Activated CD4-positive, alpha-beta T cell treated with anti-CD3 and anti-CD28 coated beads, Interleukin-2, amount 10 ng/mL, durations not matched to agents 24 days and 14 days (primary cell): ENCODE measurements at places on chromosomes 2 and 18. TPM values are rescaled to one million over a fixed set of nuclear protein-coding genes. Genes with fewer than 3 reads are reported as not detected.
A peak's percentile ranks its signal among the peaks of the same experiment; 100 is the strongest.

Gene C1QL2
- not detected in 2 replicates for total RNA-seq

Gene KIF3C
- 6.2 and 6.7 TPM in 2 replicates for total RNA-seq

Gene CDK15
- total RNA-seq, result not detected in 2 replicates

DNA sequence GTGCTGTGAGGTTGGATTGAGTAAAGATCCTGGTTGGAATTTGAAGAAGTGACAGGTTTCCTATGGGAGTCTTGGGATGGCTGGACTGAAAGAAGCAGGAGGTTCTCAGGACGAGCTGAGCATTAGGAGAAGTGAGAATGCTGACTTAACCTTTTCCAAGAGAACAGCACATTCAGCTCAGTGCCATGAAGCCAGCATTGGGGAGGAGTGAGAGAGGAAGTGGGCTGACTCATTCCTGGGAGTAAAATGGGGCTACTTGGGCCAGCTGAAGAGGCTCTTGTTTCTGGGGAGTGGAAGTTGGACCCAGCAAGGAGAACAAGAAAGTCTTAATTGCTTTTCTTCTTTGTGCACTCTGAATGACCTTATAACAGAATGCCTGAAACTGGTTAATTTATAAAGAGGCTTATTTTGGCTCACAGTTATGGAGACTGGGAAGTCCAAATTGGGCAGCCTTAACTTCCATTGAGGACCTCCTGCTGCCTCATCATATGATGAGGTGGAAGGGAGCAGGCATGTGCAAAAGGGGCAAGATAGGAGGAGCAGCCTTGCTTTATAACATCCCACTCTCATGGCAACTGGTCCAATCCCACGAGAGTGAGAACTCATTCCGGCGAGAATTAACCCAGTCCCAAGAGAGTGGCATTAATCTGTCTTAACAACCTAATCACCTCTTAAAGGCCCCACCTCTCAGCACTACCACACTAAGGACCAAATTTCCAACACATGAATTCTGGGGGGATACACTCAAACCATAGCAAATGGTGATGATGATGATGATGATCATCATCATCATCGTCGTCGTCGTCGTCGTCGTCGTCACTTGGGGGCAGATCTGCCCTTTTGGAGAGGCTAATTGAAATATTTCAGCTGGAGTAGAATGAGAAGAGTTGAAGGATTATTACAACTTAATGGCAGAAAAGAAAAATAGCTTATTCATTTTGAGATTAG lies 26.1 kb downstream of the DGUOK start:
- no peak for DNase-seq

Gene ZC3H6
- total RNA-seq, result 4.9 and 6.2 TPM in 2 replicates

GRCh38 chr2:8455236-8456150 lies 226.4 kb upstream of the ID2 start:
- DNase-seq, result no peak

DNA sequence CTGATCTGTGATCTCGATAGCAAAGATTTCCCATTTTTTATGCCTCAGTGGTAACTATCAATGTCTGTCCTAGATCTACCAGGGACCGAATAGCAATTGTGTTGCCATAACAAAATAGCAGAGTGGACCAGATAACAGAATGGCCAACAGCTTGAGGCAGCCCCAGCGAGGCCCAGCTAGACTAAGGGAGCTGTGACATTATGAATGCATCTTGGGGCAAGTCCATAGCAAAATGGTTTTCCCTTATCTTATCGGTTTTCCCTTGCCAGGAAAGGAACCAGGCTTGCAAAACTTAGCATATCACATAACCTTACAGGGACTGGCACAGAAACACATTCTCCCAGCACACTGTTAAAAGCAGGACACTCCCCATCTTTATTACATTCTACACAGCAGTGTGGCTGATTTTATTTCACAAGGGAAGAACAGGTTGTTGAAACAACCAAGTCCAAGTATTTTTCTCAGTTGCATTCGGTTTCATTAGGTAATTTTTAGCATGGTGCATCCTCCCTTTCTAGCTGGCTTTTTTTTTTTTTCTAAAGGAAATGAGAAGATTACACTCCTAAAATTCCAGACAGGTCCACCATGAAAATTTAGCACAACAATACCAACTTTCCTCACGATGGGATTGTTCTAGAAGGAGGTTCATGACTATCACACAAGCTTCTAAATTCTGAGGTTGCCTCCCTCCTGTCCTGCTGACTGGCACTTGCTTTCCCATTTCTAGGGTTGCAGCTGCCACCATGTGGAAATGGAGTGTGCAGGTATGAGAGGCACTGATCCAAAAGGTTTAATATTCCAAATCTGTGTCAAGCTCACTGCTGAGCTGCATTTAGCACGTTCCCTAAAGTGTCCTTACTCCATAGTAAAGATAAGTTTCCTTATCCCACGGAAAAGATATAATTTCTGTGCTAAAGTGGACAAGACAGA lies 97.0 kb upstream of the SLC35G4 start:
- no peak for DNase-seq

Gene ANKRD62
- total RNA-seq, result not detected in 2 replicates

DNA sequence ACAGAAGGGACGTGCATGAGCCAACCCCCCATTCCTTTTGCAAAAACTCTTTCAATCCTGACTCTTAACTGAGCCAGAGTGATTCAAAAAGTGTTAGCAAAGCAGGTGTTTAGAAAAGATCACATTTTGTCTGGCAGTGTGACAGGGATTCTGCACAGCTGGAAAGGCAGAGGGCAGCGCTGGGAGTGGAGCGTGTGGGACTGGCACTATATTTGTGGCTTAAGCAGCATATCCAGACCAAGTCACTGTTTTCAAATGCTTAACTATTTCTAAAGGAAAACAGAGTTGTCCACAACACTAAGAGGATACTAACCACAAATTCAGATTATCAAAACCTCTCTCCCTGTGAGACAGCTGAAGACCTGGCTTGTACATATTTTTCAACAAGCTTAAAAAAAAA lies 19.0 kb downstream of the CABYR start:
- no peak for DNase-seq

GRCh38 chr18:23712445-23712844 lies 23.2 kb downstream of the LAMA3 start:
- DNase-seq, result peak; percentile 80

Gene KIF5C
- total RNA-seq, result 16.9 and 20.0 TPM in 2 replicates

GRCh38 chr2:176535467-176536113 lies 266.3 kb downstream of the MTX2 start:
- no peak for DNase-seq

Gene GKN2
- not detected in 2 replicates for total RNA-seq

Gene ADD2
- total RNA-seq, result 6.1 and 8.2 TPM in 2 replicates

GRCh38 chr18:26088487-26088886 lies 1.9 kb downstream of the SS18 start:
- DNase-seq, result no peak

- no peak for DNase-seq
These were observed 99.3 kb downstream of the SPOPL start for GRCh38 chr2:138600732-138601457.

GRCh38 chr2:8987410-8987809 lies 16.1 kb downstream of the MBOAT2 start:
- no peak for DNase-seq

Gene SLC19A3
- not detected in 2 replicates for total RNA-seq

Gene TDRD15
- total RNA-seq, result not detected in 2 replicates

DNA sequence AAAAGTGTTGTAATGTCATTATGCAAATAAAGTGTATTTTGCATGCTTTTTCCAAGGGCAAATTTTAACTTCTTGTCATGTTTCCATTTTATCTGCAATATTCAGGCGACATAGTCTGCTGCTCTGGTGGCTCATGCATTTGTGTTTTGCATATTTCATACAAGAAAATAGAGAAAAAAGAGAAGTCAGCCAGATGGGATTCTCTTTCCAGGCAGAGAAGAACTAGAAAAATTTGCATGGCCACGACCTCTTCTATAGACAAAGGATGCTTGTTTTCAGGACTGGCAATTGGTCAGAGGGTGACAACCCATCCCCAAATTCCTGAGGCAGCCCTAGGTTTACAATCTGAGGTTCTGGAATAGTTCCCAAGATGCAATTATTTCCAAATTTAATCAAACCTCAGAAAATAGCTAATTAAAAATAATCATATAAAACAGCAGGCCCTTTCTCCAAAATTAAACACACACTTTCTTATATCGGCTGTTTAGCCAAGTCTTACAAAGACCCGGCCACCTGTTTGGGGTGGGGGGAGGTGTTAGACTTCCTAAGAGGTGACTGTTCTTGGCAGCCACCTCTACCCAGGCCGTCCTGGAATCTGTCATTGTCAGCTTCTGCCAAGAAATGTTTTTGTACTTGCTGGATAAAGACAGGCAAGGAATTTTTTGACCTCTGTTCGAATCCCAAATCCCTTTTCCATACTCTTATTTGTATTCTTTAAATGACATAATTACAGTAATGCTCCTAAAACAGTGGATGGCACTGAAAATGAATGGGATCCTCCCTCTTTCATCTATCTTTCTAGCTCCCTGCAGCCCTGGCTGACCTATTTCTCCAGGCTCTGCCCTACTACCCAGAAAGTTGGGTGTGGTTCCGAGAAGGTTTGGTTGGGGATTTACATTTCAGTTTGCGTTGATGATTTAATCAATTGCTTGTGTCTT lies 20.8 kb upstream of the SOS1 start:
- DNase-seq, result peak; percentile 83

- no peak for DNase-seq
These were observed 38.6 kb downstream of the CYP1B1 start for GRCh38 chr2:38037325-38037724.

Gene SERPINB10
- not detected in 2 replicates for total RNA-seq

DNA sequence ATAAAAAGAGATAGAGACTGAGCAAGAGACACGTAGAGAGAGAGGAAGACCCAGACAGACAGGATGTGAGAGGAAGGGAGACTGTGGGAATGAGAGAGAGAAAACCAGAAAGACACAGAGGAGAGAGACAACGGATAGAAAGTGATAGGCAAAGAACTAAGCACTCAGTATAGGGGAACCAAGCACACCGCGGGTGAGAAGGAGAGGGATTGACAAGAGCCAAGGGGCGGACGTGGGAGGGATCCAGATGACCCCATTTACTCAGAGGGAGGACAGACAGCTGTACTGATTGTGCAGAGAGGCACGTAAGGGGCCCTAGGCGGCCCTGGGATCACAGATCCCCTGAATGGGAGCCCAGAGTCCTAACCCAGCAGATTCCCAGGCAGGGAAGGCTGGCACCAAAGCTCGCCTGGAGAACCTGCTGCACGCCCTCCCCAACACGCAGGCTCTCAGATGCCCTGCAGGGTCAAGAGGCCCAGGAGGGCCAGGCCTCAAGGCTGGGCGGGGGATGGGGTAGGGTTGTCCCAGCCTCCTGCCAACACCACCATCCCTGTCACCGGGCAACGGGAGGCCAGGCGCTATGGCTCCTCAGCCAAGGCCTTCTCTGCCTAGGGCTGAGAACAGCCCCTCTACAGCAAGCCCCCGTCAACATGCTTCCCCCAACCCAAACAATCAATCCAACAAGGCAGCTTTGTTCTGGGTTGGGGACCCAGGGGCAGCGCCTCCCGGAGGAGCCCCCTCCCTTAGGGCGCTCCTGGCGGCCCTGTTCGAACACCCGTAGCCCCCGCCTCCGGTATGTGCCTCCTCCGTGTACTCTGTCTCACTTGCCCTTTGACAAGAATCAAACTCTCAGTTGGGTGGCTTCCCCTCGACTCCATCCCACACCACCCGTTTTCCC lies 579 bp downstream of the LOXL3 start:
- DNase-seq, result peak; percentile 63

Gene LONRF2
- total RNA-seq, result 0.23 and 0.28 TPM in 2 replicates

- DNase-seq, result peak; percentile 80
These were observed 23.0 kb upstream of the SMAD2 start for GRCh38 chr18:47953471-47953931.

DNA sequence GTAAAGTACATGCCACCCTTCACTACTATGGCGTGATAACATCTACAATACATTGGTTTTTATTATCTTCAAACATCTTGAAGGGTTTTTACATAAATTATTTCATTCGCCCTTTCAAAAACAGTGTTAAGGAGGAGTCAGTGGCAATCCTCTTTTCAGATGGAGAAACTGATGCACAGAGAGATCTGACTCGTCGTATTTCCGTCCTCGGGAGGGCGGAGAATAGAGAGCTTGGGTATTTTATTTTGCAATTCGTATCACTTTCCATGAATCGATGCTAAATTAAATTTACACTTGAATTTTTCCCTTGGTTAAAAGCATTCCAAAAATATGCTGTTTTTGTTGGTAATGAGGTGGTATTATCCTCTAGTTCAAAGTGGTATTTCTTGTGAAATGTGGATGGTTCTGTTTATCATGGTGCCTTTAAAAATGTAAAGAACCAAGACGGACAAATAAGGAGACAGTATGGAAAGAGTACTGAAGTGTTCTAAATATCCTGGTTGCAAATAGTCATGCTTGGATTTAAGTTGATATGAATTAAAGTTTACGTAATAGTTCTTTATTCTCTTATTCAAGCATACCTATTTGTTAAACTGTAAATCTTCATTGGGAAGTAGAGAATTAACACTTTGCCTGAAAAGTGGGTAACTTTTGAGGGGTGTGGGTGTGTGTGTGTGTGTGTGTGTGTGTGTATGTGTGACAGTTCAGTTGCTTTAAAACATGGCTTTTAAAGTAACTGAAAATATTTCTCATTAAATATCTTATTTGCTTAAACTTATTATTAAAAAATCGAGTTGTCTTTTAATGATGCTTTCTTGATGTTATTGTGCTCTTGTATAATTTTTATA lies 5.6 kb downstream of the PHLPP1 start:
- DNase-seq, result no peak

GRCh38 chr2:105449076-105449475 lies 50.2 kb upstream of the FHL2 start:
- no peak for DNase-seq

DNA sequence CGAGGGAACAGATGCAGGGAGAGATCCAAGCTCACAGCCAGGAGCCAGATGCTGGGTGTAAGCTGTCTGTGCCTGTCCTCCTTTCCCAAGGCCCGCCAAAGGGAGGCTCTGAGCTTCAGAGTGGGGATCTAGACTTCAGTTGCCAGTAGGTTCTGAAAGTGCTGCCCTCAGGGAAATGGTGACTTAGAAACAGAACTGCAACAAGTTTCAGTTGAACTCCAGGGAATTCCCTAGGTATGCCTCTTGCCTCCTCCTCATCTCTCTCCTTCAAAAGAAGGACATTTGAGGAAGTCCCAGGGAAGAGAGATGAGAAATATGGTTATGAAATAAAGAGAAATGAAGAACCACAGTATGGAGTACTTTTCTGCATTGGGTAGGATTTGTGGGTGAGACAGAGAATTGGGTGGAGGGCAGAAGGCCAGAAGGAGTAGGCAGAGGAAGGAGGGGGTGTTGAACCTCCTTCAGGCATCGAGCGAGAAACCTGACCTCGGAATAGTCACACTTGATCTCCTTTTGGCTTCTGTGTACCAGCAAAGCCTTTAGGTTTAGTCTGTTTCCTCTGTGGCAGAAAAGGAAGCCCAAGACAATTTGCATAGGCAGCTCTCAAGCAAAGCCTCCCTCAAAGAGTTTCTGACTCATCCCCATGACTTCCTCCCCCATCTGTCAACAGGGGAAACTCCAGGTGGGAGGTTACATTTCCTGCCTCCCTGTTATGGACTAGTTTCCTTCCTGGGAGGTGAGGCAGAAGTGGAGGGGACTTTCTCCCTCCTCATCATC lies 45.7 kb downstream of the QPCT start:
- peak; percentile 91 for DNase-seq

GRCh38 chr2:233668605-233669260 lies 3.0 kb upstream of the UGT1A9 start:
- DNase-seq, result no peak

- DNase-seq, result no peak
These were observed 111.6 kb upstream of the LTBP1 start for GRCh38 chr2:32835148-32835547.
